ENCODE measurements at places on chromosomes 12 and 14. TPM values are rescaled to one million over a fixed set of nuclear protein-coding genes. Genes with fewer than 3 reads are reported as not detected.

The ENDOU gene
- polyA plus RNA-seq = 0.10 TPM

DNA sequence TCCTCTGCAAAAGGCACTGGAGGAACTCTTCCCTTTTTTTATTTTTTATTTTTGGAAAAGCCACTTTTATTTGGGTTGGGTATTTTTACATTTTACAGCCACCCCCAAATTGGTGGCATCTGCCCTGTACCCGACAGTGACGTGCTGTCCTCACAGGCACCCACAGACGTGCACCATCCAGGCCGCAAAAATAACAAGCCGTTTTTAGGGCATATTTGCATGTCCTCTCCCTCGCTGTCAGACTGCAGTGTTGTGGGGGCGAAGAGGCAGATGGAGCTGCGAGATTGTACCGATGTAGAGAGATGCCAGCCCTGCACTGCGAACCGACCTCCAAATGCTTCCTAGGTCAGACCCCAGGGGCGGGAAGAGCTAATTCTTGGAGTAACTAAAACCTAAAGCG, 12.2 kb downstream of the JDP2 start:
- no peak for DNase-seq

The MAP1LC3B2 gene
- 3.1 TPM for polyA plus RNA-seq

DNA sequence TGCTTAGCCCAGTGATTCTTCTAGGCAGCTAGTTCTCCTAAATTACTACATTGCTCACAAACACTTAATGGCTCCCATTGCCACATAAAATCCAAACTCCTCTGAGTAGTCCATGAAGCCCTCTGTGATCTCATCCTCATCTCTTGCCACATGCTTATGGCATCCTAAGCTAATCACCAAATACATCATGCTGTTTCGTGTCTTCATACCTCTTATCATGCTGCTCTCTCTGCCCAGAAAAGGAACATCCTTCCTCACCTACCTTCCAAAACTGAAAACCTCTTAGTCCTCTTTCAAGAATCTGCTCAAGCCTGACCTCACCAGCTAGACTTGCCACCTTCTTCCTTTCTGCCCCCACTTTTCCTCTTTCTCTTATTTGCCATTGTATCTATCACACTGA, 108.5 kb downstream of the DUSP6 start:
- DNase-seq = no peak

DNA sequence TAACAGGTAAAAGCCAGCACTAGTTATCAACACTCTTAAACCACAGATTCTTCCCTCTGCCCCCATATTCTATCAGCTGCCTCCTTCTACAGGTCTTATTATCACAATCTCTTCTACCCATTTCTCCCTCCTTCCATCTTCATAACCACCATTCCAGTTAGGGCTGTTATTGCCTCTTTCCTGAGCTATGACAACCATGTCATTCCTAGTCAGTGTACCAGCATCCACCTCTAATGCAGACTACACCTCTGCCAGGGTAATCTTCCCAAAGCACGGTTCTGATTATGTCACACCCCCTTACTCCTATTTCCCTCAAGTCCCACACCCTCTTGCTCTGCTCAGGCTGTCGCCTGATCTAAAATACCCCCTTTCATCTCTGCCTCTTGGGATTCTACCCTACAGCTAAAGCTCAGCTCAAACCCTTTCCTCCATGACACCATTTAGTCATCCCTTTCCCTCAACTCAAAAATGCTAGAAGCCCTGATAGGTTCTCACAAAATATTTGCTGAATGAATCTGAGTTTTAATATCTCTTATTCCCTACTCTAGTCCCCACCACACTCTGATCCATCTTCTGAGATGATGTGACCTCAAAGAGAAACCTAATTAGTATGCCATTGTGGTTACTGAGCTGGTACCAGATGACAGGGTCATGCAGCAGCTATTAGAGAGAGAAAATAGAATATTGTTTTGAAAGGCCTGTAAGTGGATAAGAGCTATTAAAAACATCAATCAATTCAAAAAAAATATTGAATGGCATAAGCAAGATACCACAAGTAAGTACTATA, 11.7 kb downstream of the RACGAP1 start:
- no peak for DNase-seq

- DNase-seq = no peak
Observed at GRCh38 chr14:69320581-69321365, 60.8 kb downstream of the GALNT16 start.

DNA sequence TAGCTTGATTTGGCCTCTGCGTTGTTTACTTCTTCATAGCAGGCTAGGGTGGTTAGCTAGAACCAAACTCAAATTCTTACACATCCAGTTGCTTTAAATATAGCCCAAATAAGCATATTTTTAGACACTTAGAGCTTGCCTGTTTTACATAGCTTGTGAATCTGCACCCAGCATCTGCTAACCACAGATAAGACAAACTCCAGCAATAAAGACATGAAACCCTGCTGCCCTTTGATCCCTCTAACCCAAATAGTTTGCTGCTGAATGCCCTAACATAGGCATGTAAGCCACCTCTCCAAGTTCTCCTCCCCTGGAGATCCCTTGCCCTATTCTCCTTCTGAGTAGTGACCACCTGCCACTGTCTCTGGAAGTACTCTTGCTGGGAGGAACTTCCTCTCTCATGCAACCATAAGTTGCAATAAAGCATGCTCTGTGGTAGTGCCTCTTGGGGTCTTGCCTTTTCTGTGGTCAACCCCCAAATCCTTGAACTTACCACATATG, 185.6 kb downstream of the TMEM117 start:
- no peak for DNase-seq

GRCh38 chr12:68203460-68203875, 22.1 kb downstream of the IL26 start:
- DNase-seq = no peak

GRCh38 chr12:132477017-132477702, 12.8 kb upstream of the FBRSL1 start:
- DNase-seq = no peak

DNA sequence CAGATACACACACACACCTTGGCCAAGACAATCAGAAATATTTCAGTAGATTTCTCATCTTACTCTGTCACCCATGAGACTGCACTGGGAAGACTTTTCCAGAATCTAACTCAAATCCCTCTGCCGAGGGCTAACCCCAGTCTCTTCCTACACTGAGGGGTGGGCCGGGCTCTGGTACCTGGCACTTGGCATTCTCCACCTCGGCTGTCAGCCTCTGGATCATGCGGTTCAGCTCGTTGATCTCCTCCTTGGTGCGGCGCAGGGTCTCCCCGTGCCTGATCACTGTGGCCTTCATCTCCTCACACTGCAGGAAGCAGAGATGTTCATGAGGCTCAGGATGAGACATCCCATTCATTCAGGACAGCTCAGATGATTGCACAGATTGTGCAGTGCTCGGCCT, 4.9 kb downstream of the KRT83 start:
- DNase-seq = no peak

- no peak for DNase-seq
Observed at GRCh38 chr12:90167518-90168208, 459.0 kb upstream of the ATP2B1 start.

The KRT71 gene
- not detected for polyA plus RNA-seq

The TMEM179 gene
- 0.10 TPM for polyA plus RNA-seq

The MYH7 gene
- polyA plus RNA-seq = not detected
